ENCODE measurements at places on chromosomes 7 and 10.

DNA sequence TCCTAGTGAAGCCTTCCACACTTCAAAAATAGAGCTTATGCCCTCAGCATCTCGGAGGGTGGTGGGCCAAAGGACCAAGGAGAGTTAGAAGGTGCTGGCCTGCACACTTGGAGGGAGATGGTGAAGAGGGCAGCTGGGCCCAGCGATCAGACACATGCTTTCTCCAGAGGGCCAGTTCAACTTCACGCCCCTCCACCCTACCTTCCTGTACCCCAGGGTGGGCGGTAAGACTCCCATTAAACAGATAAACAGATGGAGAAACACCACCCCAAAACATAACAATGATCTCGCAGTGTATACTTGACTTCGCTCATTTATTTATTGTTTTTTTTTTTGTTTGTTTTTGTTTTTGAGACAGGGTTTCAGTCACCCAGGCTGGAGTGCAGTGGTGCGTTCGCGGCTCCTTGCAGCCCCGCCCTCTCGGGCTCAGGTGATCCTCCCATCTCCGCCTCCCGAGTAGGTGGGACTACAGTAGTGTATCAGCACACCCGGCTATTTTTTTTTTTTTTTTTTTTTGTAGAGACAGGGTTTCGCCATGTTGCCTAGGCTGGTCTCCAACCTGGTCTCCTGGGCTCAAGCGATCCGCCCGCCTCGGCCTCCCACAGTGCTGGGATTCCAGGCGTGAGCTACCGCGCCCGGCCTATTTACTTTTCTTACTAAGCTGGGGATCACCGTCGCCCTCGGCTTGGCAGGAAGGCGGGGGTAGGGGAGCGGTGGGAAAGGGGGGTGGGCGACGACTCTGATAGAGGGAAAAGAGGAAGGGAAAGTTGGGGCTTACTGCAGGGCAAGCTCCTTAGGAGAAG is 1.8 kb downstream of the C10orf95 start:
- peak; percentile 90 for DNase-seq

- DNase-seq: no peak
These were observed 25.4 kb downstream of the CELF2 start for GRCh38 chr10:11043039-11043438.

GRCh38 chr10:97598407-97599271 is 9.1 kb downstream of the C10orf62 start:
- no peak for DNase-seq

DNA sequence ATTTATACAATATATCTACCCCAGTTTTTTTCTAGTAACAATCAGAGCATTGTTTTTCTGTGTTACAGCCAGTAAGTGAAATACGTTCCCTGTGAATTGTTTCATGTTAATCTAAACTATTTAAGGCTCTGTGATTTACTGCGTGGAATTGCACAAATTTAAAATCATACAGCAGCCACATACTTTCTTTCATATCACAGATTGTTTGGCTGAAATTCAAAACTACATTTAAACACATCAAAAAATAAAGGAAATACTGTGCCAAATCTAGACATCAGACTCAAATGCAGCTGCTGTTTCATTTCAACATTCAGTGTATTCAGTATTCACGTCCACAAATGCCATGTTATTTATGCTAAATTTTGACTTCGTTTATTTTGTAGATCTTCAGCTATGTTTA is 242.6 kb upstream of the HGF start:
- no peak for DNase-seq

DNA sequence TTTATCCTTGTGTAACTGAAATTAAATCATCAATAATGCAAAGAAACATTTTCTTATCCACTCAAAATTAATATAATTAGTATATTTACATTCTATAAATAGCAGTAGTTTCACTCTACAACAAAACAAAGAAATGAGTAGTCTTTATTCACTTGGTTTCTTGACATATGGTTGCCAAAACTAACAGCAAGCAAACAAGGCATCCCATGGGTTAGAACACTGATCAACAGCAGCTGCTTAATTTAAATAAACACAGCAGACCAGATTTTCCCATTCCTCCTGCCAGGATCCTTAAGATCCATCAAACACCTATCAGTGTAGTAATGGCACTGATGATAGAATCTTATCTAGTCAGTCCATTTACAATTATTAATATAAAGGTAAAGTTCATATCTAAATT is 22.1 kb downstream of the NCAPG2 start:
- DNase-seq: no peak

GRCh38 chr10:48536156-48536500 is 68.7 kb downstream of the ARHGAP22 start:
- DNase-seq: no peak

DNA sequence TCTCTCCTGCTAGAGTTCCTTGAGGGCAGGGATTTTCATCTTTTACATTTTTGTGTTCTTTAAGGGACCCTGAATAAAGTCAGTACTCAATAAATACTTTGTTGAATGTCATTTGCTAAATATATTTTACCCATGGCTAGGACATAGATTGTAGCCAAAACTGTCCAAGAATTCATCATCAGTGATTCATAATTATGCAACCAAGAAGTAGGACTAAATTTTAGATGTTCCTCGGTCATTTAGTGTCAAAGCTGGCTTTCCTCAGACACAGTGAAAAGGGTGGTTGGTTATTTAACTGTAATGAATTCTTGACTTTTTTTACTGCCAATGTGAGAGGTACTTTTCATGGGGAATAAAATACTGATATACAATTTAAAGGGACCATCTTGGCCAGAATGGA is 3.3 kb downstream of the NUDT13 start:
- DNase-seq: no peak

DNA sequence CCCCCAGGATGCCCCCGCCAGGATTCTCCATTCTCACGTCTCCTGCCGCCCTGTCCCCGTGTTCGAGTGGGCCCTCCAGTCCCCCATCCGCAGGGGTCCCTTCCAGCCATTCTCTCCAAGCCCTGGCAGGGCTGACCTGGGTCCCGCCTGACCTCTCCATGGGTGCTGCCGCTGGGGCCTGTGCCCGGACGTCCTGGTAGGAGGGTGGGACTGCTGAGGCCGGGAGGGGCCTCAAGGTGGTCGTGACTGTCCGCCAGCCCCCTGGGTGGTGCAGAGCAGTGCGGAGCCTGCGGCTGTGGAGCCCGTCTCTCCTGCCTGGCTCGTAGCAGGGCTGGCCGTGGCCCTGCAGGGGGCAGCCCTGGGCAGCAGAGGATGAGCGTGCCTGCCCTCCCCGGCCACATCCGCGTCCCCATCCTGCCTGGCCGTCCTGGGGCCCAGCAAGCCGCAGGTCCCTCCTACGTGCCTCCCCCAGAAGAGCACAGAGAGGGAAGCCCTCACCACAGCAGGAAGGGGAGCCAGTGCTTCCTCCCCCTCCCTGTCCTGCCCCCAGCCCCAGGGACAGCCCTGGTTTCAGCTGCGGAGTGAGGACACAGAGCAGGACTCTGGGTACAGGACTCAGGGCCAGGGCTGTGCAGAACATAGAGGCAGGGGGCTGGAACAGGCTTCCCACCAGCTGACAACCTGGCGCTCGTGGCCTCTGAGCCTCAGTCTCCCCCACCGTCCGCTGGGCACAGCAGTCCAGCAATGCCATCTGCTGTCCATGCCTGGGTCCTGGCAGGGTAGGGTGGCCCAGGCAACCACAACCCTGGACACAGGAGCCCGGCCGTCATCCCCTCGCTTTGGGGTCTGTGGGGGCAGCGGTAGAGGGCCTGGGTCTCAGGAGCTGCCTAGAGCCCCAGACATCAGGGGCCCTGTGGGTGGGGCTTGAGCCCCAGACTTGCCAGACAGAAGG is 1.5 kb upstream of the GRIFIN start:
- DNase-seq: peak; percentile 49

DNA sequence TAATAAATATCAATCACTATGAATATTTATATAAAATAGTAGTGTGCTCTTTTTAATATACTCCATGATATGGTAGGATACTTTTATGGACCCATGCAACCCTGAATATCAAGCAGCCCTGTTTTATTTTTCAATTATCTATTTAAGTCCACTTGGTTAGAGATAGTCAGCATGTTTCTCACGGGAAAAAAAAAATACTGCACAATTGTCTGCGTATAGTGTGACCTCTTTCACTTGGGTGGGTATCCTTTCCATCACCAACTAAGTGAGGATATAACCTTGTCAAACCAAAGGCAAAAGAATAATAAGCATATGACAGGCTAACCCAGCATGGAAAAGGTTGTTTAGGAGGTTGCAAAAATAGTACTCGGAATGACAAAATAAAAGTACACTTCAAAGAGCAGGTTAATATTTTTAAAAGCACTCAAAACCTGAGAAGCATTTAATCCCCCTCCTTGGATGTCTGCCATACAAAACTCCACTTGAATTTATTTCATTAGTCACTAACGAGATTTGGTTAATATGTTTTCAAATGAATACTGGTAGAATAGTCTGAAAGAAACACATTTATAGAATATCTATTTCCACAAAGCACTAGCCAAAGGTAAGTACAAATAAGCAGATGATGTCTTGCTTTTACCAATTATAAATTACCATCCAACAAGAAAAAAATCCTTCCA is 76.5 kb downstream of the IMMP2L start:
- DNase-seq: no peak

DNA sequence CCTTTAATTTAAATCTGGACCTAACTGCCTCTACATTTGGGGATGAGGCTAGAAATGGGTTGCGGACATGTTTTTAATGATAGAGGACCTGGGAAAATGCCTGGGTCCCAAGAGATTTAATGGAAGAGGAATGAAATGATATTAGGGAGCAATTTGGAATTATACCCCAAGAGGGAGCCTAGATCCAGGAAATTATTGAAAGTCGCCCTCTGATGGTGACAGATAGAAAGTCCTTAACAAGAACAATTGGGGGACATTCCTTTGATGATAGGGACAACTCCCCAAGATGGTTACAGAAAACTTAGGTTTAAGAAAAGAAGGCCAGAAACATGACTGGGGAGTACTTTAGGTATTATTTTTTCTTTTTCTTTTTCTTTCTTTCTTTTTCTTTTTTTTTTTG is 9.5 kb upstream of the TSGA13 start:
- DNase-seq: no peak

GRCh38 chr10:117005527-117006055 is 604 bp upstream of the SHTN1 start:
- DNase-seq: no peak

- no peak for DNase-seq
These were observed 19.0 kb upstream of the ST8SIA6 start for GRCh38 chr10:17473228-17473950.

DNA sequence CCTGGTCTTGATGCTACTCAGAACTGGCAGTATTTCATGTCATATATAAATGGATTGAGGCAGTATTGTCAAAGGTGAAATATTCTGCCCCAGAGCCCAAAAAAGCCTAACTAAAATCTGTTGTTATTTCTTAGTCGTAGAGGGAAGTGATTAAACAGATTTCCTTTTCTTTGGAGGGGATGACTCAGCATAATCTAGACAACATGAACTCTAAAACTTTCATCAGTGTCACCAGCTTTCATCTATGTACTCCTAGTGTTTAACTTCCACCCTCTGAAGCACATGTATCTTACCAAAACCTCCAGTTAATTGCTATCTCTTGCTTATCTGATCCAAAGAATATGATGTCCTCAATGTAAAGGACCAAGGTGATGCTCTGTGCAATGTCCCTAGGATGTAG is 97.1 kb upstream of the ARID5B start:
- DNase-seq: no peak

DNA sequence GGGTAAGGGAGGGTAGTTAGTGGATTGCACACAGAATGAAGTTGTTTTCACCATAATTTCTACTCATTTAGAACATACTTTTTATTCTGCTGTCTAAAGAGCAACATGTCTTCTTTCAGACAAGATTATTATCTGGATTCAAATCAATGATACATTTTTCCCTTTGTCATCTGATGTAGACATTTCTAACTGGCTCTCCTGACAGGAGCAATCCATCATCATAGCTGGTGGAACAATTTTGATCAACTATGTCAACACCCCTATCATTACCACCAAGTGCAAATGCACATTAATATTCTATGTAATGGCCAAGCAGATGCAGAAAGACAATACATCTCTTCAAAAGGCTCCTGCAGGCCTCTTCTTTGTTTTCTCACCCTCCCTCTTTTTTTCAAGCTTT is 672.9 kb upstream of the LRRTM3 start:
- no peak for DNase-seq

DNA sequence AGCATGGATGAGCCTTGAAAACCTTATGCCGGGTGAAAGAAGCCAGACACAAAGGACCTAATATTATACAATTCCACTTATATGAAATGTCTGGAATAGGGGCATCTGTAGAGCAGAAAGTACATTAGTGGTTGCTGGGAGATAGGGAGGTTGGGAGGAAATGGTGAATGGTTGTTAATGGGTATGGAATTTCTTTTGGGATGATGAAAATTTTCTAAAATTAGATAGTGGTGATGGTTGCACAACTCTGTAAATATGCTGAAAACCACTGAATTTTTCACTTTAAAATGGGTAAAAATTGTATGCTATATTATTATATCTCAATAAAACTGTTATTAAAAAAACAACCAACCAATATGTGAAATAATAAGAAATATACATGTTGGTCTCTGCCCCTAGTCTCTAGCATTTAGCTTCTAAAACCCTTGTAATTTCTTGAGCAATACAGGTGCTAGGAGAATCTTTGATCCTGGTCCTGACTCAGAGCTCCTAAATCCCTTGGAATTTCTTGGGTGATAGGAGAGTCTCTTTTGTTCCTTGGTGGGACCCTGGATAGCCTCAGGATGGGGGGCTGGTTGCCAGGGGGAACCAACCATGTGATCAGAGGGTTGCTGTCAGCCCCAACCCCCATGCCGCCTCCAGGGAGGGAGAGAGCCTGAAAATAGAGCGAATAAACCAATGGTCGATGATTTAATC is 64.0 kb downstream of the TACR2 start:
- DNase-seq: no peak

DNA sequence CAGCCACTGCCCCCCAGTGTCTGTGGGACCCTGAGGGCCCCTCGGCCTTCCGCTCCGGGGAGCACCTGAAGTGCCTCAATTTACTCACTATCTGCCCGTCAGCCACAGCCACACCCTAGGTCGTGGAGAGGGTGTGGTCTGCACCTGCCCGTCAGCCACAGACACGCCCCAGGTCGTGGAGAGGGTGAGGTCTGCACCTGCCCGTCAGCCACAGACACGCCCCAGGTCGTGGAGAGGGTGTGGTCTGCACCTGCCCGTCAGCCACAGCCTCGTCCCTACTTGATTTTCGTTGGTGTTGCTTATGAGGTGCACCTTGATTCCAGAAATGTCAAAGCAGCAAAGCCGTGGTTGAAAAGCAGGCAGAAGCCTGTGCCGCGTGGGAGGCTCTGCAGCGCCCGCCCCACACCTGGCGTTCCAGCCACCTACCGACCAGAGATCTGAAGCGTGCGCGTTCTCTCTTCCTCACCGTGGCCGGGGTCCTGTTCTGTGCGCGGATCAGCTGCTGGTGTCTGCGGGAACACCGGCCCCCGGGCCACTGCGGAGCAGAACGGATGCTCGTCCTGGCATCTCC is 101.6 kb downstream of the DYNC2I1 start:
- DNase-seq: peak; percentile 20

All from stimulated activated CD4-positive, alpha-beta T cell treated with anti-CD3 and anti-CD28 coated beads, Interleukin-4, amount 100 ng/mL, for 4 hours (primary cell).